ENCODE measurements at places on chromosomes 5 and 9.

DNA sequence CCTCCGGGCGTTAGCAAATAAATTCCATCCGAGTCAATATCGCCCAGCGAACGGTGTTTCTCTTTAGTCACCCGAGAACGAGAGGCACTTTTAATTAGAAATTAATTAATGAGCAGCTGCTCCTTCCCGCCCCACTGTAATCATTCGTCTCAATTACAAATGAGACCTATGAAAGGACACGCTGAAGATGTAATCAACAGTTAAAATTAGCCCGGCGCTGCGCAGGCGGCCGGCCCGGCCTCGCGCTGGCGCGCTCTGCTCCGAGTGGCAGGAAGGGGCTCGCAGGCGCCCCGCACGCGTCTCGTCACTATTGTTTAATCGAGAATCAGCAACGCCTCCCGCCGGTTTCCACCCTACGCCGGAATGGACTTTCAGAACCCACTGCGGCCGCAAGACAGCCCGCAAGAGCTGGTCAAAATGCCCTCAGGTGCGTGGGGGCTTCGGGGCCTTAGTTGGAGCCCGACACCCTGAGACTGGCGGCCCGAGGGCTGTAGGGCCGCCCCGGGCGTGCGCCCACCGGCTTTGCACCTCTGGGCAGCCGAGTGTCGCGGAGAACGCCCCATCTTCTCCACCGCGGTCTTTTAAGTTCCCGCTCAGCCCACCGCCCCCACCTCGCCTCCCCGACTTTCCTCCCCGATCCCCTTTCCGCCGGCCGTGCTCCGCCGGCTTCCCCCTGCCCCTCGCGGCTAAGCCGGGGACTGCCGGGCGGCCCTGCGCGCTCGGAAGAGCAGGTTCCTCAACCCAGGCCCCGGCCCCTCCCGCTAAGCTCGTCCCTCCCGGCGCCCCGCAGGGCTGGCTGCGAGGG, 597 bp upstream of the IRX4 start:
- no peak for DNase-seq

- DNase-seq = no peak
Measured at GRCh38 chr9:115952430-115953292, 200.9 kb upstream of the PAPPA start.

- DNase-seq = no peak
Measured at GRCh38 chr5:95941756-95942155, 19.9 kb downstream of the ELL2 start.

GRCh38 chr9:36036253-36036779, 397 bp upstream of the RECK start:
- no peak for DNase-seq

GRCh38 chr5:97998941-97999340, 774.5 kb upstream of the RGMB start:
- no peak for DNase-seq

DNA sequence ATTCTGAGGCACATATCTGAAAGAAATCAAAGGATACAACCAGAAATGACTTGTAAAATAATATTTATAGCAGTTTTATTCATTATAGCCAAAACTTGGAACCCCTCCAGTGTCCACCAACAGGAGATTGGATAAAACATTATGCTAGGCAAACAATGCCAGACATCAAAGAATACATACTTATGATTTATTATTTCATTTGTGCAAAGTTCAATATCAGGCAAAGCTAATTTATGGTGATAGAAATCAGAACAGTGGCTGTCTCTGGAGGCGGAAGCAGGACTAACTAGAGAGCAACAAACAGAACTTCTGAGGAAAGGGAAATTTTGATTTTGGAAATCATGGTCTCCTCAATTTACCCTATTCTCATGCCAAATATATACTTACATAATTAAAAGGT, 193.1 kb downstream of the ICE1 start:
- DNase-seq = no peak

DNA sequence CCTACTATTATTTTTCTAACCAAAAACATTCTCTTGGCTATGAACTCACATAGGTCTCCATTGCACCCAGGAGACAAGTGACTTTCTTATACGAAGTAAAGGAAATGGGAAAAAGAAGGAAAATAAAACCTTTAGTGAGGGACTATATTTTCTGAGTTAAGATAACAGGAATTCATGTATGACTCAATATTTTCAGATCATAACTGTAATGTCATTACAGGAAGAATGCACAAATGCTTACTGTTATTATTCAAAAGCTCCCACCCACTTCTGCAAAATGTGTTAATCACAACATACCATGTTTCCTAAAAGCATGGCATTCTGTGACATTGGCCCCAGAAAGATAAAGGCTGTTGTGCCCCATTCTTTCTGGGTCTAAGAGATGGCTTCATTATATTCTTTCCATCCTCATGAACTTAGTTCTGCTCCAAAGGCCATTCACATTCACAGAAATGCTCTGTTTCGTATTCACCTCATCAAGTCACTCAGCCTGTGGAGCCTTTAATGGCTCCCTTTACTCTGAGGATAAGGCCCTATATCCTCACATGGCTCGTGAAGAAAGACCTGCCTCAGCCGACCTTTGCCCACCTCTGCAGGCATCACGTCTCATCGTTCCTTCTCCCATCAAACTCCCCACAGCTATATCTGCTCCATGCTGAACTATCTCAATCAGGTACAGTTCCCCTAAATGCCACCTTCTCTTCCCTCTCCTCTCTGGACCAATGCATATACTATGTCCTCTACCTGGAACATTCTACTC, 77.0 kb downstream of the ABCA1 start:
- DNase-seq = no peak

DNA sequence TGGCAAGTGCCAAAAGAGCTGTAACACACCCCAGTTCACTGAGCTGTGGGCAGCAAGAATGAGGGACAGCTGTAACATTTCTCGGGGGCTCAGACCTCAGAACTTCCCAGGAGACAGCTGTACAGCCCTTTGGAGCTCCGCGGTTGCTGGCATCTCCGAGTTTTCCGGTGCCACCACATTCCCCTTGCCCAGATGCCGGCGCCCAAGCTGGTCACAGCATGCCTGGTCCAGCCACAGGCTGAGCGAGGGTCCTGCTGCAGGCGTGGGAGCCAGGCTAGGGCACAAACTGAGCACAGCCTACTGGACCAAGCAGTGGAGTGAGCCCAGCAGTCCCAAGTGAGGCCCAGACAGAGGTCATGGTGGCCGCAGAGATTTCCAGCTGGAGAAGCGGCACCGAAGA, 797.7 kb upstream of the EDIL3 start:
- DNase-seq = no peak

- no peak for DNase-seq
Measured at GRCh38 chr5:179269781-179270543, 75.3 kb downstream of the ADAMTS2 start.

DNA sequence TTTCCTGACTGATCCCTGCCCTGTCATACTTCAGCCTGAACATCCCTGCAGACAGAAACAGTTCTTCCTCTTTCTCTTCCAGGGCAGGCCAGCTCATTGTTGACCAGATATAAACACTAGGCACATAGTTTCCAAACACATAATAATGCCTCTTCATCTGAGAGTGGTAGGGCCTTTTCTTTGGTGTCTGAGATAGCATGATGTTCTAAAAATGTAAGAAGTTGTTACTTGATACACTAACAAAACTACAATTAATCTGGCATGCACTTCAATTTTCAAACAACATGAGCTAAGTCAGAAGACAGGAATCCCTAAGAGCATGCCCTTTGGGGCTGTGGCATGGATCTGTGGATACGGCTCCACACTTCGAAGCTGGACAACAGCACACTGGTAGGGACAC, 246.6 kb downstream of the SPOCK1 start:
- no peak for DNase-seq

DNA sequence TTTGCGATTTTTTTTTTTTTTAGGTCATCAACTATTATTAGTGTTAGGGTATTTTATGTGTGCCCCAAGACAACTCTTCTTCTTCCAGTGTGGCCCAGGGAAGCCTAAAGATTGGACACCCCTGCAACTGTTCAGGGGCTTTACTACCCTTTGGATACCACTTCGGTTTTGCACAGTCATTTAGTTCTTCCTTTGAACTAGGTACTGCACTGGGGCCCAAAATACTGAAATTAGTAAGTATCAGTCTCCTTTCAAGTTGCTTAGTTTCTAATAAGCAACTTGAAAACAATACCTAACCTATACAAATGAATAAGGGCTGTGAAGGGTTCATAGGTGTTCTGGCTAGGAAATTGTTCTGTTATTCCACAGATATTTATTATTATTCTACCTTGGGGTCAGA, 45.3 kb downstream of the CWC27 start:
- DNase-seq = no peak

- DNase-seq = no peak
Measured at GRCh38 chr9:100126423-100126822, 27.4 kb downstream of the INVS start.

DNA sequence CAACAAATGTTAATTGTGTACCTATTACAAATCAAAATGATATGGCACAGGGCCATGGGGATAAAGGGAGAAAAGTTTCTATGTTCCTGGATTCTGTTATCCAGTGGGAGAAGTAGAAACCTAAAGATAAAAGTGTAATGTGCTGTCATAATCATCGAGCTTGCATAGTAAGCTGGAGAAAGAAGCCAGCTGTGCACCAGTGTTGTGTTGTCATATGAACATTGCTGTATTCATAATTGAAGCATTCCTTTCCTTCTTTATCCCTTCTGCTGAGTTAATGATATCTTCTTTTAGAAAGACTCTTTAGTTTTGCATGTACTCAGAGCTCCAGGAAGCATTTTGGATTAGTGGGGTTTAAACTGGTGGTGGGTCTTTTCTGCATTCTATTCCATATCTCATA, 39.5 kb downstream of the NTRK2 start:
- DNase-seq = no peak

GRCh38 chr9:78286946-78287388, 10.0 kb upstream of the PSAT1 start:
- no peak for DNase-seq

DNA sequence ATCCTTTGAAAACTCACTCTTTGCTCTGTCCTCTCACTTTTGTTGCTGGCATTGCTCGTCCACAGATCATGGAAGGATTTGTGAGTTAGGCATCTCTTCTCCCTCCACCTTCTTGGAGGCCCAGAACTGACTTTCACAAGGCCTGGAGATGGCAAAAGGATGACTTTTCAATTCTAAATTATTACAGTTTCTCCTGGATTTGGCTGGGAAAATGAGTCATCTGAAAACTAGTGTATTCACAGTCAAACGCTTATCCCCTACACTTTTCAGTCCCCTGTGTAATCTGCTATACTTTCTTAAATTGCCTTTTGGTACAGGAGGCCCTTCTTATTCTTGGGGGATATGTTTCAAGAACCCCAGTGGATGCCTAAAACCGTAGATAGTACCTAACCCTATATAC, 35.6 kb downstream of the ADRA1B start:
- DNase-seq = no peak

DNA sequence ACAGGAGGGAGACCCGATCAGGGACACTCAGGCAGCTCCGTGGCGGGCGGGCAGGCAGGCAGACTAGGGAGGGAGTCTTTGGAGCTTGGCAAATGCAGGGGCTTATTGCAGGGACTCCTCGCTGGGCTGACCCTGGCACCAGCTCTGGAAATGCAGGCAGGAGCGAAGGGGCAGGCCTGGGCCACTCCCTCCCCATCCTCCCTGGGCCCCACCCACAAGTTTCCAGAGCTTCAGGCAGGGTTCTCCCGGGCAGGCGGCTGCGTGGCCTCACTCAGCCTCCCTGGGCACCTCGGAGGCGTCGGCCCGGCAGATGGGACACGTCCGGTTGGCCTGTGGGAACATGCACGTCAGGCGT, 8.5 kb downstream of the RNF44 start:
- no peak for DNase-seq
